BE2C (cell line): ENCODE measurements at places on chromosomes 1 and 21.

GRCh38 chr1:61318319-61319125 lies 236.2 kb downstream of the NFIA start:
- DNase-seq, result no peak

DNA sequence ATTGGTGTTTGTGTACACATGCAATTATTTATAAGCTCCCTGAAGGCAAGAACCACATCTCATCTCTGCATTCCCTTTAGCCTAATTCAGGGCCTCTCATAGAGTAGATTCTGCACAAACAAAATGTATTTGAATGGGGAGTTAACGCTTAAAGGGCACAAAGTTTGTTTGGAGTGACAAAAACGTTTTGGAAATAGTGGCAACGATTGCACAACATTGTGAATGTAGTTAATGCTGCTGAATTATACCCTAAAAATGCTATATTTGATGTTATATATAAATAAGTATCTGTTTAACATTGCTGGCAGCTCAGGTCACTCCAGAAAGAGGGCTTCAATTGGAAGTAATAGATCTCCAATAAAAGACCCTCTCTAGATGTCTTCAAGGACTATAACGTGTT lies 42.8 kb downstream of the TRIT1 start:
- no peak for DNase-seq

DNA sequence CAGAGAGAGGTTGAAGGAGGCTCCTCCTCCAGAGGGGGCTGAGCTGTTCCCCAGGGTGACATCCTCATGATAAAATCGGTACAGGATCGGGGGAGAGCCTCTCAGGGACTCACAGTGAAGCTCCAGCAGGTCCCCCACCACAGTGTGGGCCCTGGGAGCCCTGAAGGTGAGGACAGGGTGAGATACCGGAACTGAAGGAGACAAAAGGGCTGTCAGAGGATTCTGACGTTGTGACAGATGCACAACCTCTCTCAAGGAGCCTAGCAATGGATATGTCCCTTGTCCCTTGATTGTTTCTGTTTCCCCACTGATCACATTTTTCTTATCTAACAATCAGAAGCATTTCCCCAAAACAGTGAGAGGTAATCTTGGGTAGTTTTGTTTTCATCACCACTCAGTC lies 5.2 kb downstream of the FCRL3 start:
- DNase-seq, result no peak

GRCh38 chr21:36816561-36817130 lies 117.7 kb downstream of the SIM2 start:
- no peak for DNase-seq

GRCh38 chr21:46509741-46510502 lies 51.2 kb downstream of the DIP2A start:
- no peak for DNase-seq

DNA sequence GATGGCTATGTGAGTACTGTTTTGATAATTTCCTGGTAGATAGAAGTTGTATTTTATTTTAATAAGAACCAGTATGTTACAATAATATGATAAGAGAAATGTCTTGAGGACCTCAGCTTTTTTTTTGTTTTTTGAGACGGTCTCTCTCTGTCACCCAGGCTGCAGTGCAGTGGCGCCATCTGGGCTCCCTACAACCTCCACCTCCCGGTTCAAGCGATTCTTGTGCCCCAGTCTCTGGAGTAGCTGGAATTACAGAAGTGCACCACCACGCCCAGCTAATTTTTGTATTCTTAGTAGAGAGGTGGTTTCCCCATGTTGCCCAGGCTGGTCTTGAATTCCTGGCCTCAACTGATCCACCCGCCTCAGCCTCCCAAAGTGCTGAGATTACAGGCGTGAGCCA lies 968.1 kb upstream of the ADGRL4 start:
- DNase-seq, result no peak

GRCh38 chr1:24990136-24990535 lies 60.1 kb upstream of the RUNX3 start:
- no peak for DNase-seq

DNA sequence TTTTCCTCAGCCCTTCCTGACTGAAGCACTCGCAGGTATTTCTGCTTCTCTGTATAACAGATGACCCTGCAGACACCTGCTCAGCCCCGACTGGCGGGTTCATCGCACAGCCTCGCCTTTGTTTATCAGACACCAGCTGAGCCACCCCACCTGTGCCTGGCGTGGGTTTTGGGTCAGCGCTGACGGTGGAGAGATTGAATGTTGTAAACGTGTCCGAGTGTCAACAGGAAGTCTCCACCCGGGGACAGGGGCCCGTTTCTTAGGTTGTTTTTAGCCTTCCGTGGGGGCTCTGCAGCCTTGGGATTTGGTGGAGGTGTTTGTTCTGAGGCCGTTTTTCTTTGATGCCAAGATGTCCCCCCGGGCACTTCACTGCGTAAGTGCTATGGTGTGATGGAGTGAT lies 60.1 kb downstream of the COL18A1 start:
- no peak for DNase-seq

GRCh38 chr1:81662913-81663526 lies 137.7 kb upstream of the ADGRL2 start:
- no peak for DNase-seq

GRCh38 chr1:91617285-91617765 lies 116.7 kb downstream of the CDC7 start:
- DNase-seq, result peak; percentile 13

DNA sequence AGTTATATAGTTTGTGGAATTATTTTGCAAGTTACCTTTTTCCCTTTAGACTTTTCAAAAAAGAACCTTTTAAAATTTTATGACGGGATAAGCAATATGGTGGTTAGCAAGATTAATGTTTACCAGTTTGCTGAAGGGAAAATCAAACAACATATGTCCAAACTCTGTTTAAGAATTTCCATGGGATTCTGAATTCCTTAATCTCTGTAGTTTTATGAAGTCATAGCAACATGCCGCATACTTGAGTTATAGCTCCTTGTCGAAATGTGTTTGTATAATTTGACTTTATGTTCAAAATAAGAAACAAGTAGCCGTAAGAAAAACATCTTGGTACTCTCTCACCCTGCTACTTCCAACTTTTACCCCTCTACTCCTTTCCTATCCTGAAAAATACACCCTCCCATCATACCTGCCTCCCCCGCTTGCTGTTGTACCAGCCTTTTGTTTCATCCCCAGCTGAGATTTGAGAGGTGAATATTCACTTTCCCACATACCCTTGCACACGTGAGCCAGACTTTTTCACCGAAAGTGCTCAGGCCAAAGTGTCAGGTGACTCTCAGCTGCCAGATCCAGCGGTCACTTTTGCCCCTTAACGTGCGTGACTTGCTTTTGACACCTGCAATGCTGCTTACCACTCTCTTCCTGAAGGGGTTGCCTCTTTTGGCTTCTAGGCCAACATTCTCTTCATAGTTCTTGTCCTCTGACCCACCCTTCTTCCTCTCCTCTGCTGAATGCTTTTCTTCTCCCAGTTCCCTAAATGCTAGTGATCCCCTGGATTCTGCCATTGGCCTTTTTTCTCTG lies 83.5 kb upstream of the ZNF326 start:
- DNase-seq, result no peak

- no peak for DNase-seq
Observed at GRCh38 chr1:246932366-246932700, 585 bp upstream of the AHCTF1 start.

DNA sequence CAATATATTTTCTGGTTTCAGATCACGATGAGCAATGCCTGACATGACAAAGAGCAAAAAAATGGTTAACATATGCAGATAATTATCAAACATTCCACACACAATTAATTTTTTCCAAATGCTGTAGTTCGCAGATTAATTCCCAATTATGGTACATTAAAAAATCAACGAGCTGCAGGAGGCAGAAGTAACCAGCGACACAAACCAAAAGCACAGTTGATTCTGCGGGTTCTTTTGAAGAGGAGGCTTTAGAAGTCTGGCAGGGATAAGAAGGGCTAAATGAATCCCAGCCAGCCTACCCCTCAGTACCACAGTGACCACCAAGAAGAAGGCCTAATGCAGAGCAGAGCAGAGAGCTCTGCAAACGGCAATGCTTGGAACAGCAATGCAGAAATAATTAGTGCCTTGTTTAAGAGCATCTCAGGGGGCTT lies 17.0 kb upstream of the KNCN start:
- DNase-seq, result no peak

DNA sequence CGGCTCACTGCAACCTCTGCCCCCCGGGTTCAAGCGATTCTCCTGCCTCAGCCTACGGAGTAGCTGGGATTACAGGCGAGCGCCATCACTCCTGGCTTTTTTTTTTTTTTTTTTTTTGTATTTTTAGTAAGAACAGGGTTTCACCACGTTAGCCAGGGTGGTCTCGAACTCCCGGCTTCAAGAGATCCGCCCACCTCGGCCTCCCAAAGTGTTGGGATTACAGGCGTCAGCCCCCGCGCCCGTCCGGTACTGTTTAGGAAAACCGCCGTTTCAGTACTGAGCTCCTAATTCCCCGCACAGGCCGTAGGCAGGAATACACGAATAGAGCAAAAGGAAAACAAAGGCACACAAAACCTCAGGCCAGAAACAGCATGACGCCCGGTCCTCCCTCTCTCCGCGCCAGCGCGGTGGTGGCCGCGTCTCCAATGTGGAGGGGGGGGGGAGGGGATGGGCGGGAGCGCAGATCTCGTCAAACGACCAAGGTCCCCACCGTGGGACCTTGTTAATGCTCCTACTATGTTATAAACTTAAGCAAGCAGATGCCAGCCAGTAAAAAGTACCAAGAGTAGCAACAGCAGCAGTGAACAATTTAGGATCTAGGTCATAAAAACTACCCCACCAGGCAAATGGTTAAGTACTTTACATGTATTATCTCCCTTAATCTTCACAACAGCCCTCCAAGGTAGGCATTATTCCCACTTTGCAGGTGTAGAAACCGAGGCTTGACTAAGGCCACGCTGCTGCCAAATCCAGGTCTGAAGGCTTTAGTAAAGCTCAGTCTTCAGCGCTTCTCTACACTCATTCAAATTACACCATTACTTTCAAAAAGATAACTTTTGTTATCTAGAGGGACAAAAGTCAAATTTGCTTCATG lies 648 bp upstream of the ADAR start:
- peak; percentile 52 for DNase-seq

GRCh38 chr21:41653243-41653953 lies 113.5 kb downstream of the RIPK4 start:
- no peak for DNase-seq

DNA sequence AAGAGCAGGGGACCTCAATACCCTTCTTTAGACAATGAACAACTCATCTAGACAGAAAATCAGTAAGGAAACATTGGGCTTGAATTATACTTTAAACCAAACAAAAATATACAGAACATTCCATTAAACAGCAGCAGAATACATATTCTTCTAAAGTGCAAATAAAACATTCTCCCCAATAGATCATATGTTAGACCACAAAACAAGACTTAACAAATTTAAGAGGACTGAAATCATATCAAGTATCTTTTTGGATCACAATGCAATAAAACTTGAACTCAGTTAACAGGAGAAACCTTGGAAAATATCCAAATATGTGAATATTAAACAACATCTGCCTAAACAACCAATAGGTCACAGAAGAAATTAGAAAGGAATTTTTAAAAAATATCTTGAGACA lies 47.7 kb upstream of the HP1BP3 start:
- DNase-seq, result no peak

DNA sequence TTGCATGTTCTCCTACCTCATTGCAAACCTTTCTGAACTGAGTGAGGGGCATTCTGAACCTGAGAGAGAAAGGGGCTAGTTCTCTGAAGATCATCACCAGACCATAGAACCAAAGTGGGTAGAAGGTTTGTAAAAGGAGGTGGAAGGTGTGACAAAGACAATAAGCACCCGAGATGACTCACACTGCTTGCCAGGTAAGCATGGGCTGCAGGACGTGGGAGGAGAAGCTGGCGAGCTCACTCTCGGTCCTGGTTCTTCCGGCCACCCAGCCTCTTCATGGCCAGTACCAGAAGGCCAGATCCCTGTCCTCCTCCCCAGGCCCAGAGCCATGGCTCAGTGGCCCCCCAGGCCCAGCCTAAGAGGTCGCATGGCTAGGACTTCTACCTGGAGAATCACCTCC lies 128.3 kb downstream of the TMEM53 start:
- DNase-seq, result no peak

GRCh38 chr1:230423261-230423660 lies 2.9 kb downstream of the PGBD5 start:
- DNase-seq, result no peak

DNA sequence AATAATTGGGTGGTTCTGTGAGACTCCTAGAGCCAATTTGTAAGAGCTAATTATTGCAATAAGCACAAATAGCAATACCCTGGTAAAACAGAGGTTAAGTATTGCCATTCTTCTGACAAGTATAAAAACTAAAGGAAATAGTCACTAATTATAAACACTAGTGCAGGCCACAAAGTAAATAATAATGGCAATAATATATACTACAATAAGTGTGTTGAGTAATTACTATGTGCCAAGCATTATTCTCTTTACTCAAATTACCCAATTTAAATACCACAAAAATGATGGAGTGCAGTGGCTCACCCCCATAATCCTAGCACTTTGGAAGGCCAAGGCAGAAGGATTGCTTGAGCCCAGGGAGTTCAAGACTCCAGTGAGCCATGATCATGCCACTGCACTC lies 15.3 kb downstream of the ZMYM6 start:
- DNase-seq, result no peak

GRCh38 chr1:10860682-10861081 lies 64.2 kb upstream of the CASZ1 start:
- DNase-seq, result no peak

- no peak for DNase-seq
Observed at GRCh38 chr1:35571263-35571662, 1.9 kb upstream of the TFAP2E start.

DNA sequence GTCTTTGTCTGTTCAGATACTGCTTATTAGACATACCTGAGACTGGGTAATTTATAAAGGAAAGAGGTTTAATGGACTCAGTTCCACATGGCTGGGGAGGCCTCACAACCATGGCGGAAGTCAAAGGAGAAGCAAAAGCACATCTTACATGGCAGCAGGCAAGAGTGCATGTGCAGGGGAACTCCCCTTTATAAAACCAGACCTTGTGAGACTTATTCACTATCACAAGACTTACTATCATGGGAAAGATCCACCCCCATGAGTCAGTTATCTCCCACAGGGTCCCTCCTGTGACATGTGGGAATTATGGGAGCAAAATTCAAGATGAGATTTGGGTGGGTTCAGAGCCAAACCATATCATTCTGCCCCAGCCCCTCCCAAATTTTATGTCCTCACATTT lies 7.1 kb upstream of the PSMA5 start:
- DNase-seq, result no peak

GRCh38 chr1:199723250-199723956 lies 304.1 kb upstream of the NR5A2 start:
- DNase-seq, result no peak

- no peak for DNase-seq
Observed at GRCh38 chr21:23624281-23624680, 1983.0 kb downstream of the MRPL39 start.
